NCI-H460 (cell line): ENCODE measurements at places on chromosomes 7 and 10. TPM values are rescaled to one million over a fixed set of nuclear protein-coding genes. Genes with fewer than 3 reads are reported as not detected.

BAMBI gene
- 3.9 and 4.0 TPM in 2 replicates for total RNA-seq

GDF2 gene
- total RNA-seq, result not detected in 2 replicates

FOXK1 gene
- 37.9 and 40.6 TPM in 2 replicates for total RNA-seq

FRA10AC1 gene
- 14.1 and 19.9 TPM in 2 replicates for total RNA-seq

PHTF2 gene
- total RNA-seq, result 29.5 and 37.4 TPM in 2 replicates

PAPOLB gene
- total RNA-seq, result 0.20 and 0.30 TPM in 2 replicates

CELF2 gene
- 0.14 and 0.27 TPM in 2 replicates for total RNA-seq

AUTS2 gene
- total RNA-seq, result 7.3 and 7.4 TPM in 2 replicates

NAT16 gene
- 0.09 TPM in 1 of 2 replicates, not detected in the other for total RNA-seq

GJC3 gene
- total RNA-seq, result not detected in 2 replicates

SLC35G1 gene
- 21.9 and 23.1 TPM in 2 replicates for total RNA-seq
